NCI-H510A treated with DMSO at 0.1 percent for 48 hours (cell line): ENCODE measurements at places on chromosomes 12 and 14.

DNA sequence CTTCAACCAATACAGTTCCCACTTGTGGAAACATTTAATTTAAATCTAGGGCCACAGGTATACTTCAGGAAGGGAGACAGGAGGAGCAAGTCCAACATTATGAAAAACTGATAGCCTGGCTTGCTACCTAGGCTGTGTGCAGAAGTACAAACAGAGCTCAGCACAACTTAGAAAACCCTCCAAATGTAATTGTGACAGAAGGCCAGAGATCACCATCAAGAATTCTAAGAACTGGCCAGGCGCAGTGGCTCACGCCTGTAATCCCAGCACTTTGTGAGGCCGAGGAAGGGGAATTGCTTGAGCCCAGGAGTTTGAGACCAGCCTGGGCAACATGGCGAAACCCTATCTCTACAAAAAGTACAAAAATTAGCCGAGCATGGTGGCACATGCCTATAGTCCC, 14.1 kb downstream of the ATP2B1 start:
- DNase-seq, result no peak

GRCh38 chr12:29547864-29548263, 50.4 kb upstream of the OVCH1 start:
- no peak for DNase-seq

GRCh38 chr14:71776471-71777360, 155.5 kb upstream of the RGS6 start:
- no peak for DNase-seq

DNA sequence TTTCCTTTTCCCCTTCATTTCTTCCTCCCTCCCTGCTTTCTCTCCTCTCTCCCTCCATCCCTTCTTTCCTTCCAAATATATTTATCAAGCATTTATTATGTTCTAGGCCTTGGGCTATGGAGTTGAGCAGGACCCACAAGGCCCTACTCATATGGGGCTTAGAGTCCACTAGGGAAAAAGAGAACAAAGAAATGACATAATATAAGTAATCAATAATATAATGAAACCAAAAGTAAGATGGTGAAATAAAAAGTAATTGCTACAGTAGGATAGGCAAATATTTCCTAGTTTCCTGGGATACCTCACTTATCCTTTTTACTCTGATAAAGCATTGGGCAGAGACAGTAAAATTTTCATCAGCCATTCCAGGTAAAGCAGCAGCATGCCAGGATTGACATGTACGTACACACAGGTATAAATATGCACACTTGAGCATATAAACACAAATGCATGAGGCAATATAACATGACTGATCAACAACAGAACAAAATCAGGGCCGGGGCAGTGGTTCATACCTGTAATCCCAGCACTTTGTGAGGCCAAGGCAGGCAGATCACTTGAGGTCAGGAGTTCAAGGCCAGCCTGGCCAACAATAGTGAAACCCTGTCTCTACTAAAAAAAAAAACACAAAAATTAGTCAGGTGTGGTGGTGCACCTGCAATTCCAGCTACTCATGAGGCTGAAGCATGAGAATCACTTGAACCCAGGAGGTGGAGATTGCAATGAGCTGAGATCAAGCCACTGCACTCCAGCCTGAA, 35.5 kb upstream of the CSRP2 start:
- DNase-seq, result no peak
